ENCODE measurements at places on chromosomes 7 and 10.

GRCh38 chr7:54955696-54956420 lies 63.0 kb upstream of the EGFR start:
- no peak for DNase-seq

DNA sequence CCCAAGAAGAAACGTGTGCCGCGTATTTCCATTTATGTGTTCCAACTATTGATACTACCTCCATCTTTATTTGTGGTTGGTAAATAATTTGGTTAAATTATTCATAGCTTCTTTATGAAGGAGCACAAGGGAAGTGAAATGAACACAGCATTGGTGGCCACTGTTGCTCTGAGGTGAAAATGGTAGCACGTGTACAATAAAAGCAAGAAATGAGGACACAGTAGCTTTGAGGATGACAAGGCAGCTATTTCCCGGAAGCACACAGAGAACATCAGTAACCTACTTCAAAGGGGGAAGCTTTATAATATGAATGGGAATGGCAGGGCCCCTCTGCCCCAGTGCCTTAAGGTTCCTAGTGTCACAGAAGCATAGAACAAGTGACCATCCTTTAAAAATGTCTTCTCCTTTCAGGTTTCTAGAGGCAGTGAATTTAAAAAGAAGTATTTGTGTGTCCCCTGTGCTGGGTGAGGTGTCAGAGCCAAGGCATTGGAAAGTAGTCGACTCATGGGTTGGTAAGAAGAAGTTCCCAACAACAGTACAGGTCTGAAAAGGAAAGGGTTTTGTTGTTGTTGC lies 78.8 kb downstream of the SGMS1 start:
- no peak for DNase-seq

- no peak for DNase-seq
These were observed 29.3 kb downstream of the NPS start for GRCh38 chr10:127578259-127578960.

GRCh38 chr10:99993701-99994689 lies 15.8 kb downstream of the DNMBP start:
- DNase-seq = peak; percentile 24

DNA sequence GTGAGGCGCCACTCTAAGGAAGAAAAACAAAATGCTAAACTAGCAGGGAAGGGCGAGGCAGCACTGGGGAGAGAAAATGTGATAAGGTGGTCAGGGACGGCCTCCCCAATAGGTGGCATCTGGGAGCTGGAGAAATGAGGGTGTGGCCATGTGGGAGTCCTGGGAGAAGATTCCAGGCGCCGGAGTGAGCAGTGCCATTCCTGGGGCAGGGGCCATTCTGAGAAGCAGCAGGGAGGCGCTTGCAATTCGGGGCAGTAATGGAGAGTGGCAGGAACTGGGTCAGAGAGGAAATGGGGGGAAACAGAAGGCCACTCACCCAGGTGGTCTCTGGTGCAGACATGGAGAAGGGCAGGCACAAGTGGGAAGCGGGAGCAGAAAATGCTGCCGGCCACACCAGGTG lies 61.8 kb upstream of the LRRC18 start:
- no peak for DNase-seq

DNA sequence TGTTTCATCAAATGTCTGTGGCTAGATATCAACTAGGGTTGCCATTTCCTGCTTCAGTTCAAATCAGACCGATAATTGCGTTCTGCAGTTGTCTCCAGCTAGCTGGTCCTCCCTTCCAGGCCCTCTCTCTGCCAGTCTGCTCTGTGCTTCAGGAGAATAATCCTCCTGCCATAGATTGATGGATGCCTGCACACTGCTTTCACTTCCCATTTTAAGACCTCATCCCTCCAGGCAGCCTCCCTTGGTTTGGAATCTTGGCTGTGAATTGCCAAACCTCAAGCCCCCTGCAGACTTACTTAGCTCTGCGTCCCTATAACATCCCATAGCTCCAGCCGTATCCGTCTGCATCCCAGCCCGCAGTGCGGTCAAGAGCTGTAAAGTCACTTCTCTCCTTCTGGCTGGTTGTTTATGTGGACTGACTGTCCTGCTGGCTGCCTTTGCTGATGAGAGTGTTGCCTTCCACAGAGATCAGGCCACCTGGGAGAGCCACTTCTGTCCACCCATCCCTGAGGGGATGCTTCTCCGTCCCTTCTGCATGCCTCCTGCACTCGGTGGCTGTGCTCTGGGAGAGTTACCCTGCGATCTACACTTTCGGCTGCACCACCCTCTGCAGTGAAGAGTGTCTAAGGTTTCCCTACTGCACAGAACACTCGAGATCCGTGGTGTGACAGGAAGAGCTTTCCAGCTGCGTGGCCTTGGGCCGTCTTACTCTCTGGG lies 22.4 kb upstream of the KLF6 start:
- no peak for DNase-seq

- no peak for DNase-seq
These were observed 301.5 kb upstream of the SHH start for GRCh38 chr7:156113731-156114130.

GRCh38 chr7:35736725-35737124 lies 41.8 kb upstream of the HERPUD2 start:
- no peak for DNase-seq

DNA sequence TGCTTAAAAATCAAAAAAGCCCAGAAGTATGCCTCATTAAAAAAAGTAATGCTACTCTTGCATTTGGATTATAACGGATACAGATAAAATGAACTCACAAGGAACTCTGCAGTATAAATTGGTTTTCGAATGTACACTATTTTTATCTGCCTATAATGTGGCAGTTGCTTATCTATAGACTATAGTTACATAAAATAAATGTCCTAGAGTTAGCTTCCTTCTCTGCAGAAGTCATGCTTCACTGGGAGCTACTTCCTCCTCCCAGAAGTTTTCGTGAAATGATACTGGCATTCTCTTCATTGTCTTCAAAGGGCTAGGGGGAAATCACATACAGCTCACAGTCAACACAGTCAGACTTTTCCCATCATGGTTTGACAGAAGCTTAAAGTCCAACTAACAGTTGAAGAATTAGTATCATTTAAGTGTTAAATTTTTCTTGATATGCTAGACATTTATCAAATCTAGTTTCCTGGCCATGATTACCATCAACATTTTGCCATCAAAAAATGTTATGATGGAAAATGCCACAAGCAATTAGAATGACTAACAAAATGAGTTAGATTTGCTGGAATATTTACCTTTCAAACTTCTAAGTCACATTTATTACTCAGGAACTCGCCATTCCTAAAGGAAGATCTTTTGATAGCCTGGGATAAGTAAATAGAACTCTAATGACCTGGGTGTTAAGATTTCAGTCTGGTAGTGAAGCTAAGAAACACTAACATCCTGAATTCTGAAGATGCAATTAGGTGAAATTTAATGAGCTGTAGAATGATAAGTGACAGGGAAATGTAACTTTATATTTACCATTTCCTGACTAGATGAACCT lies 87.3 kb upstream of the TRIL start:
- no peak for DNase-seq

DNA sequence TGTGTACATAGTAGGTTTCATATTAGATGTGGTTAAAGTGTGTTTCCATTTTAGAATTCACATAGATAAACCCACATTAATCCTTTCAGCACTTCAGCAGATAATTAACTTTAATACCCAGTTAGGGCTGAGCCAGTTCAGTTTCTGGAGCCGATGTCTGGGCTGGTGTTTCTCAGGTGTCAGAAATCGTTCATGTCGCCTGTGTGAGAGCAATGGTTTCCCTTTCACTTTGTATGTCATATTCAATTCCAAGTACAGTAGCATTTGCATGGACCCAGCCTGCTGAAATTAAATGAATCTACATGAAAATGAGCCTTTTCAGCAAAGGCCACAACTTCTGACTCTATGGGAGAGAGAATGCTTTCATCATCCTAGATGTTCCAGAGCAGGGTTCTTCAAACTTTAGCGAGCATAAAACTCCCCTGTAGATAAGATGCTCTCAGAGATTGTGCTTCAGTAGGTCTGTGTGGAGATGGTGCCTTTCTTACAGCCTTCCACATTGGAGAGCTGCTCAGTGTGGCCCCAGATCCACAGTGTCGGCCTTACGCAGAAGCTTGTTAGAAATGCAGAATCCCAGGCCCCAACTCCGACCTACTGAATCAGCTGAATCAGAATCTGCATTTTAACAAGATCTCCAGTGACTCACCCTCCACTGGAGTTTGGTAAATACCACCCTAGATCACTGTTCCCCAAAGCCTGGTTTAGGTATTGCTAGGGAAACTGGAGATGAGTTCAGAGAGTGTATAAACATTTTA lies 19.6 kb downstream of the WIPF3 start:
- DNase-seq = no peak

GRCh38 chr7:128217030-128217805 lies 23.9 kb upstream of the LEP start:
- DNase-seq = no peak

DNA sequence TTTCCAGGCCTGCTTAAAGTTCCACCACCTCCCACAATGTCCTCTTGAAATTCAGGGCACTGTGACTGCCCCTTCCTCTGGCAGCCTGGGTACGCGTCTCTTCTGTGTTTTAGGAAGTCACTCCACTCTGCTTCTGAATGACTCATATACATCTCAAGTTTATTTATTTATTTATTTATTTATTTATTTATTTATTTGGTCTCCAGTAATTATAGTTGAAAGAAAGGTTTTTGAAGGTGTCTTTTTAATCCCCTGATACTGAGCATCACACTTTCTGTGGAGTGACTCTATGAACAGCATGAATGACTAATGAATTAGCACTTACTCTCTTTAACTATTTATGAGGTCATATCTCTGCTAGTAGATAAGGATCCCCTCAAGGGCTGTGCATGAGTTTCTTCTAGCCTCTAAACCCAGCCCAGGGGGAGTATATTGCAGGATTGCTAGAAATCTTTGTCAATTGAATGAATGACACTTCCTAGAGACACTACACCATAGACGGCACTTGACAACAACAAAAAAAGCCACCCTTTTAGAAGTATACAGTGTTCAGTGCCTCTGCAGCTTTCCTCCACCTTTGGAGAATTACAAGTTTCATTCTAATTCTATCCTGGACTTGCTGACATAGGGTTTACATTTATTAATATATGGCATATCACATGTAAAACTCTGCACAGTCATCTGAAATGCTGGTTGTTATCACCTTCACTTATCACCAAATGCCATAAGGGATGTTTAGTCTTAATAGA lies 2.1 kb downstream of the MACC1 start:
- no peak for DNase-seq

DNA sequence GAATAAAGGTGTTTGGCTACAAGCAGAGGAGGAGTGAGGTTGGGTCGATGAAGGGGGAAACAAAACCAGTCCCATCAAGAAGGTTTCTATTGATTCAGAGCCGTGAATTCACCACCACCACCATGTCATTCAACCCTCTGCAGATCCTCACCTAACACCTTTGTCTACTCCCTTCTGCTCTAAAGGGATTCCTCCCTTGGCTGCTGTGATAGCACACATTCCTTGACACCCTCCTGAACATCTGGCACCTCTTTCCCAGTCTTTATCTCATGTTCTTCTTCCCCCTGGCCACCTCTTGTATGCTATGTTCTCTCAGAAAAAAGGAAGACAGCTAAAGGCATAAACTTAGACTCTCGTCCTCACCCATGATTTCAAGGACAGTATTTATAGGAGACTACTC lies 318.0 kb downstream of the GPAM start:
- no peak for DNase-seq

DNA sequence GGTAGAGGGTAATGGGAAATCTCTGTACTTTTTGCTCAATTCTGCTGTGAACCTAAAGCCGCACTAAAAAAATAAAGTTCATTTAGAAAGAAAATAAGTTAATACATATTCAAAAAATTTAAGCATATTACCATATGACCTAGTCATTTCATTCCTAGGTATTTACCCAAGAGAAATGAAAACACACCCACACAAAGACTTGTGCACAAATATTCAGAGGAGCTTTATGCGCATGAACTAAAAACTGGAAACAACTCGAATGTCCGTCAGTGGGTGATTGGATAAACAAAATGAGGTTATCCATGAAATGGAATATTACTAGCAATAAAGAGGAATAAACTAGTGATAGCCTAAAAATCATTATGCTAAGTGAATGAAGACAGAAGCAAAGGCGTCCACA lies 62.6 kb upstream of the ZNRF2 start:
- DNase-seq = no peak

DNA sequence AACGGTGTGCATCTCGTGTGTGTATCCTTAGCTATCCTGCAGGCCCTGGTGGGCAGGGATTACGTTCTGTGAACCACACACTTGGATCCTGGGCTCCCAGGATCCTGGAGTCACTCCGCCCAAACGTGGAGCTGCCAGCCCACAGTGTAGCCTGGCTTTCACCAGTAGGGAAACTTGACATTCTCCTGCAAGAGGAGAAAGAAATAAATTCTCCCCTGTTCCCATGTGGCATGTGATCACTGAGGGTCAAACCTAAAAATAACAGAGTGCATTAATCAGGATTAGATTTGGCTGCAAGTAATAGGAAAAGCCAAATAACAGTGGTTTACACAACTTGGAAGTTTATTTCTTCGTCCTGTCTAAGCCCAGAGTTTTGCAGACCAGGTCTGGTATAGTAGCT lies 32.3 kb downstream of the PALD1 start:
- DNase-seq = no peak

DNA sequence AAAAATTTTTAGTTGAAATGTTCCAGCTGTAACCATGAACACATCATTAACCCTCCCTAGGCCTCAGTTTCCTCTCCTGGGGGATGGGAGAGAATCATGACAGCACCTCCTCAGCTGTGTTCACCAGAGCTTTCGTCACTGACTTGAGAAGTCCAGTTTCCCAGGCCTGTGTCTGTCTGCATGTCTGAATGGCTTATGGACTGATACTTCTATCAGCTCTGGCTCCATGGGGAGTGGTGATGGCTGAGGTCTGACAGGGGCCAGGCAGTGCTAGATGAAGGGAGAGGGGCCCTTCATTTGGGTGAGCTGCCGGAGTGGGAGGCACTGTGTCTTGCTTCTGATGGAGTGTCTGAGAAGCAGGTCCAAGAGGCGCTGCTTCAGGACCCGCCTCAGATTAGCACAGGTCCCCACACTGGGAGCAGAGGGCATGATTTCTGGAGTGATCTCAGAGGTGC lies 192.9 kb downstream of the PTPN20 start:
- DNase-seq = no peak

- DNase-seq = no peak
These were observed 418.6 kb upstream of the ZMIZ1 start for GRCh38 chr10:78650122-78650521.

- DNase-seq = no peak
These were observed 392 bp upstream of the UCN3 start for GRCh38 chr10:5364374-5364773.

DNA sequence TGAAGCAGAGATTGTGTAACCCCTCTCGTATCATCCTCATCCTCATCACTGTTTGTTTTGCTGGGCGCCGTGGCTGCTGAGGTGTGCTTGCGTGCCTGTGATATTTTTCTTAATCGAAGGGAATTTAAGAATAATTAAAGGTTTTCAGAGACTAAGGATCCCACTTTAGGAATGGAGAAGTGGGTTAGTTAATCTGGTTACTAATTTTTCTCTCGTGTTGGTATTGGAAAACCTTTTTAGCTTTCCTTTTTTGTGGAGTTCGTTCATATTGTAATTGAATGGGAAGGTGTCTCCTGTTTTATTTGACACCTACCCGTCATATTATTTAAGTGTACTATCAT lies 1.3 kb downstream of the UBN2 start:
- DNase-seq = no peak
